Activated T-cell treated with anti-CD3 and anti-CD28 coated beads for 1 hour (primary cell): ENCODE measurements at places on chromosomes 16 and 17.

GRCh38 chr17:79311373-79311772, 236.7 kb downstream of the ENGASE start:
- DNase-seq, result no peak

GRCh38 chr17:82036634-82037091, 834 bp downstream of the DCXR start:
- no peak for DNase-seq

GRCh38 chr17:64252831-64253230, 10.2 kb downstream of the TEX2 start:
- DNase-seq, result no peak

- no peak for DNase-seq
These were observed 6.2 kb upstream of the CYLD start for GRCh38 chr16:50735629-50736122.

- DNase-seq, result no peak
These were observed 23.1 kb upstream of the BAHCC1 start for GRCh38 chr17:81371910-81372760.

- DNase-seq, result no peak
These were observed 546 bp downstream of the SNN start for GRCh38 chr16:11668623-11669379.

DNA sequence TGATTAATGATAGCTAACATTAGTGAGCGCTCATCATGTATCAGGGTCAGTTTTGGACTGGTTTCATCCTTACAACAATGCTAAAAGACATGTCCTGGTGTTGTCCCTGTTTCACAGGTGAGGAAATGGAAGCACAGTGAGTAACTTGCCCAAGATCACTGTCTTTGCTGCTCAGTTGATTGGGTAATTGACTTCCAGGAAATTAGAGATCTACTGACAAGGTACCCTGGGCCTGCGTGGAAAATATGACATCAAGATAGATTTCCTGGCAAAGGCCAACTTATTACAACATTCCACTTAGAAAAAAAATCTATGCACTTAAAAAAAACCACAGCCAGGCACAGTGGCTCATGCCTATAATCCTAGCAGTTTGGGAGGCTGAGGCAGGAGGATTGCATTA, 96.3 kb downstream of the CYLD start:
- no peak for DNase-seq

DNA sequence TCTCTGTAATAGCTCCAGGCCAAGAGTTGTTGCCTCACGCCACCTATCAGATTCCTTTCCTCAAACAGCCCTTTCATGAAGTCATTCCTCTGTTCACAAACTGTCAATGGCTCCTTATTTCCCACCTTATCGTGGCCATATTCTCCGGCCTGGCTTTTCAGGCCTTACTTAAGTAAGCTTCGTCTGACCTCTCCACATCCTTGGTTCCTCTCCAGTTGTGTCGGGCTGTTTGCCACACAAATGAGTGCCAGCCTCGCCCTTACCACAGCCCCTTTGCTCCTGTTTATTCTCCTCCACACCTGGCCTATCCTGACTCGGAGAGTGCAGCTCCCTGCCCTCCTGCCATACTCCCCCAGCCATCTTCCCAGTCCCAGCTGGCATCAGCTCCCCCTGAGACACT, 2.0 kb downstream of the TP53I13 start:
- DNase-seq, result no peak

GRCh38 chr16:88569614-88569984, 604 bp upstream of the ZC3H18 start:
- no peak for DNase-seq

DNA sequence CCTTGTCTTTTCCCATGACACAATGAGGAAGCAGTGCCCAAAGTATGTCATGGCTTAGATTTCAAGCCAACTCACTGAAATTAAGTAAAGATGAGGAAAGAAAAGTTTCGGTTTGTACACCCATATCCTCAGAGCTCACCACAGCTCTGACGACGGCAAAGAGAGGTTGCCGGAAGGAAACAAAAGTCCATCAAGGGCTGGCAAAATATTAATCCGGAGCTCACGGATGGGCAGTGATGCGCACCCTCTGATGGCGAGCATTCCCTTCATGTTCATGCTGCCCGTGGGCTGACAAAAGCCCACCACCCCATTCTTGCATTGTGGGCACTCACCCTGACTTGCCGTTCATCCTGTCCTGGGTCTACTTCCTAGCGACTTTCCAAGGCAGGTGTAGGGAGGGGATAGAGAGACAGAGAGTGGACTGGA, 103.1 kb downstream of the SOX9 start:
- DNase-seq, result no peak

GRCh38 chr17:57604771-57605674, 140.1 kb downstream of the CCDC182 start:
- DNase-seq, result no peak

- no peak for DNase-seq
These were observed 64.9 kb downstream of the COPRS start for GRCh38 chr17:31794111-31794510.
